ENCODE measurements at places on chromosomes 13 and 19.

GRCh38 chr13:51041126-51041525 lies 69.9 kb downstream of the C13orf42 start:
- DNase-seq = no peak

- DNase-seq = no peak
Measured at GRCh38 chr19:41995959-41996797, 2.1 kb upstream of the ATP1A3 start.

- DNase-seq = no peak
Measured at GRCh38 chr19:18913466-18913865, 5.7 kb downstream of the COPE start.

DNA sequence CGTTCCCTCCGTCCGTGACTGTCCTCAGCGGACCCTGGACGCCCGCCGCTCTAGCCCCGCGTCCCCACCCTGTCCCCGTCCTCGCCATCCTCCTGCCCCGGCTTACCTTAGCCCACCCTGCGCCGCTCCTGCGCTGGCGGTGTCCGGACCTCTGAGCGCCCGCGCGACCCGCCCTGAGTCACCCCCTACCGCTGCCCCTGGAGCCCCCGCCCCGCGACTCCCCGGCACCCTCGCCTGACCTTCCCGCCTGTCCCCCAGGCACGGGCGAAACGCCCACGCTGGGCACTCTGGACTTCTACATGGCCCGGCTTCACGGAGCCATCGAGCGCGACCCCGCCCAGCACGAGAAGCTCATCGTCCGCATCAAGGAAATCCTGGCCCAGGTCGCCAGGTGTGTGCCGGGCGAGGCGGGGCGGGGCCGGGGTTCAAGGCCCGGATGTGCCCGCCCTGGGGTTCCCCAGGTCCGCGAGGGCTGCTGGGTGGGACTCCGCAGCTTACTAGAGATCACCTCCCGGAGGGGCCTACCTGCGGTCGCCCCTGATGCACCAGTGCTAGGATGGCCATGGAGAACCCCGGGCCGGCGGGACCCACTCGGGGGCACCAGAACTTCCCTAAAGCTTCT lies 5.1 kb downstream of the HMG20B start:
- no peak for DNase-seq

DNA sequence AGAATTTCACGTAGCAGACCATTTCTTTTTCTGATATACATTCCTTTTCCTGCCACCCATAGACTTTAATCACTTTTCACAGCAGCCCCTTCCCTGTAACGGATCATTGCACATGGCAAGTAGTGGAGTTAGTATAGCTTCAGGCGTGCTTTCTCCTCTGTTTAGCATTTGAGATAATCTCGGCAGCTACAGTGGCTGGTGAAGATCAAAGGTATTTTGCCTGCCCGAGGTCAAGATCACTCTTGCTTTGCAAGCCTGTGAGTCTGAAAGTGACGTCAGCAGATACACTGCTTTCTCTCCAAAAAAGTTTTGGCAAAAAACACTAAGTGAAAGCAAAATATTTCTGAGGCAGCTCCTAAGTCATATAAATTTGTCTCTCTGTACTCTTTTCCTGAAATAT lies 260.0 kb downstream of the NDFIP2 start:
- no peak for DNase-seq

DNA sequence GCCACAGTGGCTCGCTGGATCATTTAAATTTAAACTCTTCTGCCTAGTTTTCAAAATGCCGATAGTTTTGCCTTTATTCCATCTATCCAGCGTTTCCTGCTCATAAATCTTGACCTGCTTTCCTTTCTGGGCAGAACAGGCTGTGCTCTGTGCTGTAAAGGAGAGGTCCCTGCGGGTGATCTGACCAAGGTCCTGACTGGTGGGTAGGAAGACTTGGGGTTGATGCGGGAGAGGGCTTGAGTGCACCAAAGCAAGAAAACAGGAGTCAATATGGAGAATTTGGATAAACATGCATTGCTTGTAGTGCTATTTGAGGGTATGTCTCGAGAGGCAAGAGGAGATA lies 533.6 kb downstream of the MYO16 start:
- no peak for DNase-seq

DNA sequence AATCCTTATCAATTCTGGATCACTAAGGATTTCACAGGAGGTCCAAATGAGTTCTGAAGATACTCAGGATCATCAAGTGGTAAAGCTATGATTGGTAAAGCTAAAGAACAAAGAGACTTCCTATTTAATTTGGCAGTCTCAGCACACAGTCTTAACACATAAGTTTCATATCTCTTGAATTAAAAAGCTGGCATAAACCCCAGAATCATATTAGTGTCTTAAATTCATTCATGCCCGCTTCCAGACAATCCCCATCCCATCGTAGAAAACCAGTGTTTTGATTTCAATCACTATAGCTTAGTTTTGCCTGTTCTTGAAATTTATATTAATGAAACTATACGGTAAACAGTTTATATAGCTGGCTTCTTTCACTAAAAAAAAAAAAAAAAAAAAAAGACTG lies 278.7 kb downstream of the DIAPH3 start:
- DNase-seq = no peak

DNA sequence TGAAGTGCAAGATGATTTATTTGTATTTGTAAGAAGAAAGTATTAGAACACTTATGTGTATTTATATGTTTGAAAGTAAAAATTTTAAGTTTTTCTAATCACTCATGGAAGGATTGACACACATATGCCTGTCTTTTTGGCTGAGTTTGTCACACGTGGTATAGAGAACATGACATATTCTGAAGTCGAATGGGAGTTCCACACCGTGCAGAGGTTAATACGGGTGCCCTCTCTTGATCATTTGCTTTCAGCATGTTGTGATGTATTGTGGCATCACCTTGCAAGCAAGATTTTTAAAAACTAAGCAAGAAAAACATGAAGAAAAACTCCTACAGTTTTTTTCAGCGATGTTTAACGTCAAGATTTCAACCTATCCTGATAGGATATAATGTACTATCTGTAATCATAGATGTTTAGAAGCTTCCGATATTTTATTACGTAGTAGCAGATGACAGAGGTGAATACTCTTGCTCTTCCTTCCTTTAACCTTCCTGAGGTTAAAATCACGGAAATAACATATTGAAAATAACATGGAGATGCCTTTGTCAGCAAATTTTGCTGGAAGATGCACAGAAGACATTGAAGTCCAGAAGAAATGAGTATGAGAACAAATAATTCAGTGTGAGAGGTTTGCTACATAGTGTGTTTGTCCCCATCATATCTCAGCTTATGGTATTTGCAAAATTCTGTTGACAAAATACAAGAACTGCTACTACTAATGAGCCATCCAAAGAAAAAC lies 231.4 kb downstream of the LMO7 start:
- no peak for DNase-seq

GRCh38 chr19:42528354-42529247 lies at the start of gene CEACAM1:
Gene CEACAM1 (minus strand): TSS chr19:42528481. CDS start chr19:42528374, 107 bp downstream.
- peak; percentile 67 for DNase-seq

- DNase-seq = peak; percentile 91
Measured at GRCh38 chr19:51570962-51571575, at the start of gene ZNF175. Gene ZNF175 (plus strand): TSS chr19:51571283. CDS start chr19:51573330, 2,047 bp downstream.

GRCh38 chr13:62997038-62997599 lies 1581.5 kb upstream of the PCDH20 start:
- DNase-seq = no peak

DNA sequence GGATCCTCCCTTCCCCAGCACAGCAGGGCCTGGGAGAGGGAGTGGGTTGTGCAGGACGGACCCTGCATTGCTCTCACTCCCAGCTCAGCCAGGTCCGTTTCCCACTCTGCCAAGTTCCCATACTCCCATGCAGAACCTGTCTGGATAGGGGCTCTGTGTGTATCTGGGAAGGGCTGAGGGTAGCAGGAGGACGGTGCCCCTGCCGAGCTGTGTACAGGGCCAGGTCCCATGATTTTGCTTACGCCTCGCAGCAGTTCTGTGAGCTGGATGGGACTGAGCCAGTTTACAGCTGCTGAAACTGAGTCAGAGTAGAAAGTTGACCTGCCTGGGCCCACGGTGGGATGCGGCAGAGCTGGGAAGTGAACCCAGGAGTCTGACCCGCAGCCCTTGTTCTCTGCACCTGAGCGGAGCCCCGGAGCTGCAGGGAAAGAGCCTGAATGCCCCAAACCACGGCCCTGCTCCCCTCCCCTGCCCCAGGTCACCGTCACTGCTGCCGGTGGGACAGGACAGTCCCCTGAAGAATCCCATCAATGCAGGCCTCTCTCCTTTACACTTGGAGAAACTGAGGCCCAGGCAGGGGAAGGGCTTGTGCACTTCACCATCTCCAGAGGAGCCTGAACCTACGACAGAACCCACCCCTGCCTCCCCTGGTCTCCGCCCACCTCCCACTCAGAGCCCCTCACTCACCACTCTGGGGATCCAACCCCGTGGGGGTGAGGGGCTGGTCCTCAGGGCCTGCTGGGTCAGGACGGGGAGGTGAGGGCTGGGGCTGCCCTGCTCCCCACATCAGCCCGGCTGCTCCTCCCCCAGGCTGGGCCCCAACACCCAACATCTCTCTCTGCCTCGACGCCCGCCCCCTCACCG lies 3.5 kb downstream of the LILRB5 start:
- no peak for DNase-seq

DNA sequence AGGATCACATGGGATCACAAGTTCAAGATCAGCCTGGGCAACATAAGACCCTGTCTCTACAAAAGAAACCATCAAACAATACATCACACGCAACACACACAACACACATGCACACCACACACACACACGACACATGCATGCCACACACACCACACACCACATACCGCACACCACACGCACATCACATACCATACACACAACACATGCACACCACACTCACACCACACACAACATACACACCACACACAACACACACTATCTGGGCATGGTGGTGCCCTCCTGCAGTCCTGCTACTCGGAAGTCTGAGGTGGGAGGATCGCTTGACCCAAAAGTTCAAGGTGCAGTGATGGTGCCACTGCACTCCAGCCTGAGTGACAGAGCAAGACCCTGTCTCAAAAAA lies 198.3 kb downstream of the USP12 start:
- DNase-seq = no peak

- peak; percentile 83 for DNase-seq
Measured at GRCh38 chr19:18932216-18932841, 8.7 kb downstream of the HOMER3 start.

- DNase-seq = no peak
Measured at GRCh38 chr13:51246025-51246417, 23.8 kb downstream of the FAM124A start.

- DNase-seq = no peak
Measured at GRCh38 chr19:34666200-34666957, 10.6 kb downstream of the SCGB2B2 start.

DNA sequence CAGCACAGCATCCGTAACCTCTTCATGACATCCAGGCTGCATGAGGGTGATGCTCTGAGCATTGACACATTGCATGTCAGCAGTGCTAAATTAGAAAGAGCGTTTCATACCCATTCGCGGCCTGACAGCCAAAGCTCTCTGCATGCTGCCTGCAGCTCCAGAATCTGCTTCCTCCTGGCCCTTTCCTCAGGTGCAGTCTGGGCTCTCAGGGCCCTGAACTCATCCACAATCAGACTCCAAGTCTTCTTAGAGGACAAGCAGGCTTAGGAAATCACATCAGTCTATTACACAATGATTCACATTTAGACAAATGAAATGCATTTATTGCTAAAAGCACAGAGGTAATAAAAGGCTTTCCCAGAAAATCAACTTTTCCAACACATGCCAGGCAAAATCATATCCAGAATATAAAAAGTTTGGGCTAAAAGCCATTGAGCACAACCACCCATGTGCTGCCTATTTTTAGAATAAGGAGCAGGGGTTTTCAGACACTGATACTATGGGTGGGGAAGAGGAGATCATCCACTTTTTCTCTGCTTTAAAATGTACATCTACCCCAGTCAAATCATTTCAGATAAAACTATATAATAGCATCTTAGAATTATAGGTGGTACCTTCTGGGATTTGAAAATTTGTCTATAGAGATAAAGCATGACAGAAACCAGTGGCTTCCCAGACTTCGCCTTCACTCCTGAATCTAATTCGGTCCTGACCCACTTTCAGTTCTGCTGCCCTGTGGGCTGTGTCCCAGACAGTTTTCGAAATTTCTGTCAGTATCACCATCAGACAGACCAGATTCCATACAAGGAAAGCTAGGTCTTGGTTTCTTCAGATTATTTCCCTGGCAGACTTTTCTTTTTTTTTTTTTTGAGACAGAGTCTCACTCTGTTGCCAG lies 109.3 kb downstream of the COL4A2 start:
- no peak for DNase-seq

DNA sequence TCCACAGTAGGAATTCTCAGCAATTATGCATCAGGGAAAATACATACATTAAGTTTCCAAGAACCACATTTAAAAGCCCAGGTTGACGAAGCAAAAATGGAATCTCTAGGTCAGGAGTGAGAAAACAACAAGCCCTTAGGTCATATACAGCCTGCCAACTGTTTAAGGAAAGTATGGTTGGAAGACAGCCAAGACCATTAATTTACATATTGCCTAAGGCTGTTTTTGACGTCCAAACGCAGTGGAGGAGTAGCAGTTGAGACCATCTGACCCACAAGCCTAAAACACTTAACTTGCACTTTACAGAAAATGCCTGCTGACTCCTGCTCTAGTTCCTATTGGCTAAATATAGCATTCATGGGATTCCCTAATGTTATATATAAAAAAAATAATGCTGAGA lies 299.0 kb downstream of the ITGBL1 start:
- DNase-seq = no peak

DNA sequence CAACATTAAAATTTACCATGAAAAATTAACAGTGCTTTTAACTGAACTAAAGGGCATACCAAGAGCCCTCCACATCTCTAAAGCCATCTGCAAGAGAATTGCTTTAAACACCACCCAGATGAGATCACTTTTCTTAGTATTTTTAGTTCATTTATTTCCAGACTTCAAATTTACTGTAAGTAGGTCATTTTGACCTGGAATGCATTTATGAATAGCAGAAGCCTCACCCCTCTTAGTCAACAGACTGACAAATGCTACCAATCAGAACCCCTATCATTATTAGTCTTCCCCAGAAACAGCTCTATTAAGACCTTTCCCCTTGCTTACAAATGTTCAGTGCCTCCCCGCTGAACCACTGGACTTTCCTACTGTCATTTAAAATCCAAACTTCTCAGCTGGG lies 27.3 kb downstream of the RUBCNL start:
- DNase-seq = no peak

DNA sequence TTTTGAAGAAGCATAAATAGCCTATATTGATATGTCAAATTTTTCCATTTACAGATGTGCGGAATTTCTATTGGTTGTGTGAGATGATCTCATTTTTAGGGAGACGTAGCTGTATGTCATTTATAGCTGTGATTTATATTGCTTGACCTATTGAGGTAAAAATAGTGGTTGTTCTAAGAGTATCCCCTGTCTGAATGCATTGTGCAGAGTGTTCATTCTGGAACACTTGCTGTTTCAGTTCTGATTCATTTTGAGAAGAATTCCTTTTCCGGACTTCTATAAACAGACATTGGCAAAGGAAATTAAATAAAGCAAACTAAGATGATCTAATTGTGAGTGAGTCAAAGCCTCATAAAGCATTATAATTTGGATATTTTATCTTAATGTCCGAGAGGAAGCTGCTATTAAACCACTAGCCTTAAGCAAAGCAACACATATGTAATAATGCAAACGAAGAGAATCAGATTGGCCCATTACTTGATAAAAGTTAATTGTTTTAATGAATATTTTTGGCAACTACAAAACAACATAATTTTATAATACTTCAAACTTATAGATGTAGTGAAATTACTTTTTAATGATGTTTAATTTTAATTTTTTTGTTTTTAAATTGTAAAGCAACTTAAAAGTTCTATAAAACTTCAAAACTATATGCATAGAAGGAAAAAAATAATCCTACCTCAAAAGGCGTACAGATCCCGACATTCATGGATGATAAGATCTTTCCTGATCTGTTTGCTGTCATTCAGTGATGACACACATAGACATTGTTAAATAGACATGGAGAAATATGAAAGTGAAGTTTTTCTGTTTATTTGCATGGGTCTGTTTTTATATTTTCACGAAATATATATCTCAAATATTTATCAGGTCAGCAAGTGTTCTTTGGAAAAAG lies 942.6 kb upstream of the SLC10A2 start:
- no peak for DNase-seq

Data from T-helper 2 cell (primary cell).